ENCODE measurements at places on chromosomes 2 and 18.
A peak's percentile ranks its signal among the peaks of the same experiment; 100 is the strongest.

- DNase-seq, result no peak
Measured at GRCh38 chr2:53429901-53430300, 337.7 kb upstream of the CHAC2 start.

DNA sequence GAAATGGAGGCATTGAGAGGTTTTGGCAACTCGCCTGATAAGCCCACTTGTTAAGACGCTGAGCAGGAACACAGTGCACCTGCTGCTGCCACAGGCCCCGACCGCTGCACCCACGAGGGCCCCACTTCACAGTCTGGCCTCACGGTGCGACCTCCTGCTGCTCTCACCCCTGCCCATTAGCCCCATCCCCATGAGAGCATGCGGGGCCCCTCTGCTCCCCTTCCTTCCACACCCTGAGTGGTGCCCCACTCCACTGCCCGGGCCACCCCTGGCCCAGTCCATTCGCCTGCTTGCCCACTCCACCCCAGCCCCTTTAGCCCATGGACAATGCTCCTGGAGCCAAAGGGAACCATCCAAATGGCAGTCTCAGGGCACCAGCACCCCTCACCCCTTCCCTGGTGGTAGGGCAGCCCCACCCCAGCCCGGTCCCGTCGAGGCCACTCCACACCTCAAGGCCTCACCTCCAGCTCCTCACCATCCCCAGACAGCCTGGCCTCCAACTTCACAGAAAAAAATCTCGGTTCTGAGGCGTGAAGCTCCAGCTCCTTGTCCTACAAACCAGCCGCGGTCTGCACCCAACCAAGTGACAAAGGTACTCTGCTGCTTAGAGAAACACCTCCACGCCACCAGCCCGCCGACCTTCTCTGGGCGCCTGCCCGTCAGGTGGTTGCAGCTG lies 6.7 kb upstream of the GPR55 start:
- no peak for DNase-seq

- DNase-seq, result no peak
Measured at GRCh38 chr2:68379184-68379708, 14.2 kb downstream of the PLEK start.

GRCh38 chr2:120787822-120788700 lies 52.4 kb downstream of the GLI2 start:
- DNase-seq, result peak; percentile 54

- no peak for DNase-seq
Measured at GRCh38 chr2:39975476-39976020, 196.5 kb upstream of the THUMPD2 start.

DNA sequence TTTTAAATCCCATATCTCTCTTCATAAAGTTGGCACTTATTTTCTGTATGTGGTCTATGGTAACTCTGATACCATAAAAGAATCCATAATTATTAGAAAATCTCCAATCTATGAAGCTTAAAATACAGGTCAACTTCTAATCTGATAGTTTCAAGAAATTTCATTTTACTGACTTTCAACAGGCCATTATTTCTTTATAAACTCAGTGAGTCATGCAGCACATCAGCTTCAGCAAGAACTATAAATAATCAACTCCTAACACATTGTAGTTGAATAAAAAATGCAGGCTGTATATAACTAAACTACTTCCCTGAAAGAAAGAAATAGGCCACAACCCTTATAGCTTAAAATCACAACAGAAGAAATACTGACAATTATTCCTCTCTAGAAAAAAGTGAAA lies 204.3 kb upstream of the CCDC150 start:
- DNase-seq, result no peak

GRCh38 chr2:19700861-19701585 lies 200.8 kb downstream of the TTC32 start:
- no peak for DNase-seq

DNA sequence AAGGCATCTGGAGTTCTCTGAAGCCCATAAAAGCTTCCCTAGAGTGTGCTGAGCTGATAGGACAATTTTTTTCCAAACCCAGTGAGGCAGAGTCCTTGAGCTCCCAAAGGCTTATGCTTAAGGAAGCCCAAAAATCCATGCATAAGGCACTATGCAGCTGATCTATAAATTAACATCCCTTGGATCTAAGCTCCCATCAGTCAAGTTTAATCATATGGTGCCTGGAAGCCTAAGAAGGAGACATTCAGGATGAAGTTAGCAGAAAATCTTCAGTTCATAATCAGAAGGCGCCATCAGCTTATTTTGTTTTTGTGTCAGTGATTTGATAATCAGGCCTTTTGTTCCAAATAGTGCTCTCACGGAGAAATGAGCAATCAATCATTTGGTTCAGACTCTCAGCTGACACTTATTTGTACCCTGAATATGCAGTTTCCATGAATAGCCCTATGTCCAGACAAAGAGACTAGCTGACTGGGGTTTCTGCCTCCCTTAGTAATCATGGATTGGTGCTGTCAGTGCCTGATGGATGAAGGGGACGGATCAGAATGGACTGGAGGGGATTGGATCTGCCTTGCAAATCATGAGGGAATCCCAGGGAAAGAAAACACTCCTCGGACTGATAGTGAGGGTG lies 464.8 kb upstream of the RGPD4 start:
- peak; percentile 32 for DNase-seq

- no peak for DNase-seq
Measured at GRCh38 chr2:85914922-85915321, 26.1 kb upstream of the ST3GAL5 start.

- no peak for DNase-seq
Measured at GRCh38 chr2:187468262-187468661, 20.2 kb upstream of the CALCRL start.
